ENCODE measurements at places on chromosomes 2 and 18.

DNA sequence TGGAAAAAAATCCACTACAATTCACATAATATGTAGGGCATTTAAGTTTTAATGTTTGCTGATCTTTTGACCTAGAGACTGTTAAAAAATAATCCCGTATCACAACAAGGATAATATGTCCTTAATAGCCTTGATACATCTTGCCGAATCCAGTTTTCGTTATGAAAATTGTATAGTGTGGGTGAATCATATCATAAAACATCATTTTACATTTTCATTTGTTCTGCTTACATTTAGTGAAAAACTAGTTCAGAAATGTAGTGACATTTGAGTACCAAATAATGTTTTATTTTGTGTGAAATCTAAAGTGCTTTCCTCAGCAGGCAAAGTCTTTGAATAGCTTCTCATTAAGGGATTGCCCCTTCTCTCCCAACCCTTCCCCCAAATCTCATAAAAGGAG lies 1.9 kb downstream of the AFTPH start:
- no peak for DNase-seq

GRCh38 chr2:238941262-238941792 lies 93.4 kb downstream of the TWIST2 start:
- DNase-seq, result no peak

- no peak for DNase-seq
Observed at GRCh38 chr2:47561906-47562305, 158.9 kb downstream of the MSH2 start.

- peak; percentile 52 for DNase-seq
Observed at GRCh38 chr2:21118302-21118920, 5.4 kb upstream of the TDRD15 start.

DNA sequence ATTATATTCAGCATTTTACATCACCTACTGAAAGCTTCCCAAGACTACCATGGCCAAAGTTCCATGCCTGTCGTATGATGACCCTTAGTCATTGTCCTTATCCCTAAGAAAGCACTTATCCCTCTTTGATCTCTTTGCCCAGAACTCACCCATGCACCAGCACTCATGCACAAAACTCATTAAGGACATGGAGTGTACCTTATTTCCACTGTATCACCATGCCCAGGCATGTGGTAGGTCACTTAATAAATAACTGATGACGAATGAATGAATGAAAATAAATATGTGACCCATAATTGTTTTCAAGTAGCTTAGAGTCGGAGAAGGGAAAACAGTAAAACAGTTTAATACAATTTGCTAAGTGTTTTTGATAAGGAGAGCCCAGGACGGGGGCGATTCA lies 220.1 kb downstream of the IKZF2 start:
- DNase-seq, result no peak

DNA sequence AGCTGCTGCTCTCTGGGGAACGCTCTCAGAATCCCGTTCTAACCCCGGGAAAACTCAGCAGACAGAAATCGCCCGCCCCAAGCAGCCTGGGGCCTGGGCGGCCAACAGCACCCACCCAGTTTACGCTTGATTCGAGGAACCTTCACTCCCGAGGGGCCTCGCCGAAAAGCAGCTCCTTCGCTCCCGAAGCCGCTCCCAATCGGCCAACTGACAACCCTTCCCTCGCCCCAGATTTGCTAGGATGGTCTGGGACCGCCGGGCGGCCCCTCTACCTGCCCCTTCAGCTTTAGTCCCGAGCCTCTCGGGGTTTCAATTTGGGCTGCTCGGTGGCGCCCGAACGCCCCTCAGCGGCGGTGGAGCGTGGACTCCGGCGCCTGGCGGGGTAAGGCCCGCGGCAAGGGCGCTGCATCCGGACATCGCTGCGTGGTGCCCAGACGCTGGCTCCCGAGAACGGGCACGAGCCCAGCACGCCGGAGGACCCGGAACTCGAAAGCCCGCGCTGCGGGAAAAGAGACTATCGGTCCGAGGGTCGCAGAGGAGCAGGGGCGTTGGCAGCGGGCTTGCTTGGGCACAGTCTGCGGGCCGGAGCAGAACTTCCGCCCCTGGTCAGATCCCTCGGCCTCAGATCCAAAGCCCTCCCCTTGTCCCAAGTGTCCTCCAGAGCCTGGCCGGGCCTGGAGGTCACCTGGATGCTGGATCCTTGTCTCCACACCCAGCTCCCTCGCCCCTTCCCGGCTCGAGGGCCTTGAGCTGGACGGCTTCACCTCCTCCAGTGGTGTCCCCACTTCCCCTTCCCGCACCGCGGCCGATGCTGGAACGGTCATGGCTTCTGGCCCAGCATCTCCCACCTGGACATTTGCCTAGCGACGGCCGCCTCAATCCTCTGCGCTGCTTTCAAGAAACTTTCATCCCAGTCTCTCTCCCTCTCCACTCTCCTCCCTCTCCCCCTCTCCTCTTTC lies 3.0 kb upstream of the OTX1 start:
- DNase-seq, result peak; percentile 51

GRCh38 chr2:109005686-109006204 lies 16.7 kb upstream of the EDAR start:
- no peak for DNase-seq

DNA sequence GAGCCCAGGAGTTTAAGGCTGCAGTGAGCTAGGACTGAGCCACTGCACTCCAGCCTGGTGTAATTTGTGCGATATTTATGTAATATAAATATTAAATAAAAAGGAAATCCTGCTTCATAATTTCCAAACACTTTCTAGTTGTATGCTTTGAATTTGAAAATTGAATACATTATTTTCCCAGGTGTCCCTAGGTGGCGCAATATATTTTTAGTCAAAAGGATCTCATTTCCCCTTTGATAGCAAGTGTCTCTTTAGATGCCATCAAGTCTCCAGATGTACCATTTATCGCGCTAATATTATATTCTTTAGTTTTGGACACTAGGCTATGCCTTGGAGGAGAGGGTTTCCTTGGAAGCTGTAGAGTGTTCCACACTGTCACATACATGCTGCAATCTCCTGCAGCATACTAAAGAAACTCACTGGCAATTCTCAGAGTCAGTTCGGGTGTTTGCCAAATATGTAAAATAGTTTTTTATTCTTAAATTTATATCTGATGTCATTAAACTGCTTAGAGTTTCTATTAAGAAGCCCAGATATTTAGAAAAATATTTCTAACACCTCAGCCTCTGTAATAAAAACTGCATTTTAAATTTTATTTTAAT lies 5.6 kb upstream of the WDR7 start:
- no peak for DNase-seq

- no peak for DNase-seq
Observed at GRCh38 chr2:104965900-104966299, 72.0 kb upstream of the MRPS9 start.

GRCh38 chr2:160892204-160892603 lies 268.0 kb upstream of the TANK start:
- peak; percentile 71 for DNase-seq

- no peak for DNase-seq
Observed at GRCh38 chr2:156320486-156321098, 11.9 kb downstream of the NR4A2 start.

DNA sequence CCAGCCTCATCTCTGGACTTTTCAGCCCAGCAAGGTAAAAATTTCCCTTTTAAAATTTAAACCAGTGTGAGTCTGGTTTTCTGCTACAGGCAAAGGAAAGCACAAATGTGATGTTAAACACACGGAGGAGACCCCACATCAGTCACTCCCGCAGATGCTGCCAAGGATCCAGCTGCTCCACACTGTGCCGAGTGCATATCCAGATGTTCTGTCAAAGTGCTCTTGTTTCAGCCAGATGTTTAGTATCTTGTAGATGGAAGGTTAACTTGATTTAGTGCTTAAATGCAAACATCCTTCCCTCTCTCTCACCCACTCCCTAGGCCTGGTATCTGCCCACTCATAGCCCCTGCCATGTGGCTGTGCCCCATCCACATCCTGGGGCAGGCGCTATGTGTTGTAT lies 15.8 kb upstream of the ATOH8 start:
- DNase-seq, result no peak

DNA sequence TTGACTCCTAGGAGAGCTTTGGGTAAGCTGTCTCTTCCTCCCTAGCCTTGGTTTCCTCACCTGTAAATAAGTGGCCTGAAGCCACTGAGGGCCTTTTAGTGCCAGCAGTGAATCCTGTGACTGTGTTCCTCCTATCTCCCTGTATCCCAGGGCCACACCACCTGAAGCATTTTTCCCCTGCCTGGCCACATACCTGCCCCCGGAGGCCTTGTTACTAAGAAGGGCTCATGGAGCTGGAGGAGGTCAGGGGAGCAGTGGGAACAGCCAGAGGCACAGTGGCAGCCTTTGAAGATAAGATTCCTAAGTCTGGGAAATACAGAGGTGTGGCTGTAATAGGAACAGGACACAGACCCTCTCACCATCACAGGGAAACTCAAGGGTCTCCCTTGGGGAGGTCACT lies 162.4 kb downstream of the SMAD7 start:
- no peak for DNase-seq

- DNase-seq, result no peak
Observed at GRCh38 chr18:37611614-37612279, 46.1 kb upstream of the CELF4 start.
